K562 (cell line): ENCODE measurements at places on chromosomes 4 and X. TPM values are rescaled to one million over a fixed set of nuclear protein-coding genes. Genes with fewer than 3 reads are reported as not detected.
A peak's percentile ranks its signal among the peaks of the same experiment; 100 is the strongest.

GRCh38 chrX:138986866-138987265, 275.3 kb upstream of the FGF13 start:
- no peak for DNase-seq

The NAA11 gene
- total RNA-seq = 23.1 and 24.4 TPM in 2 replicates

GRCh38 chr4:27398631-27399310, 538.1 kb downstream of the STIM2 start:
- DNase-seq = no peak

DNA sequence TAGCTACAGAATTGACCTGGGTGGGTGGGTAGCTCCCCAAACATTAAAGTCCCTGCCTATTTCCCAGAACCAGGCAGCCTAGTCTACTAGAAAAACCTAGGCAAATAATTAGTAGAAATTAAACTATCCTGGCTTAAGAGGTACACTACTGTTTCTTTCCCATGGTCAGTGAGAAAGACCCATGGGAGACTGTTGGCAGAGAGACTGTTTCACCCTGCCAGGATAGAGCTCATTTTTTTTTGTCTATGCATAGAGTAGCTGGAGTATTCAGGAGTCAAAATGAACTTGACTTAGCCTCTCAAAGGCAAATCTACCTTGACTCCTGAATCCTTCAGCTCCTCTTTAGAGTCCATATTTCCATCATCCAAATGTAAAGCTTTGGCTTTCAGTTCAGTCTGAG, 107.0 kb upstream of the AR start:
- DNase-seq = no peak

The CT45A3 gene
- 1.2 TPM in 1 of 2 replicates, not detected in the other for total RNA-seq

GRCh38 chr4:105061731-105062130, 84.9 kb upstream of the TET2 start:
- DNase-seq = no peak

The GPRASP1 gene
- 0.29 and 0.38 TPM in 2 replicates for total RNA-seq

DNA sequence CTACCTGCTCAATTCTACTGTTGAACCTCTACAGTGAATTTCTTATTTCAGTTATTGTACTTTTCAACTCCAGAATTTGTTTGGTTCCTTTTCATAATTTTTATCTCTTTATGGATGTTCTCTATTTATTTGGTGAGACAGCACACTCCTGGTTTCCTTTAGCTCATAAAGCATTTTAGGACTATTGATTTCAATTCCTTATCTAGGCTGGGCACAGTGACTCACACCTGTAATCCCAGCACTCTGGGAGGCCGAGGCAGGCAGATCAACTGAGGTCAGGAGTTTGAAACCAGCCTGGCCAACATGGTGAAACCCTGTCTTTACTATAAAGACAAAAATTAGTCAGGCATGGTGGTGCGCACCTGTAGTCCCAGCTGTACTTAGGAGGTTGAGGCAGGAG, 57.7 kb downstream of the THOC2 start:
- no peak for DNase-seq

- peak; percentile 54 for DNase-seq
Observed at GRCh38 chr4:56909086-56909894, 1.6 kb downstream of the REST start.

DNA sequence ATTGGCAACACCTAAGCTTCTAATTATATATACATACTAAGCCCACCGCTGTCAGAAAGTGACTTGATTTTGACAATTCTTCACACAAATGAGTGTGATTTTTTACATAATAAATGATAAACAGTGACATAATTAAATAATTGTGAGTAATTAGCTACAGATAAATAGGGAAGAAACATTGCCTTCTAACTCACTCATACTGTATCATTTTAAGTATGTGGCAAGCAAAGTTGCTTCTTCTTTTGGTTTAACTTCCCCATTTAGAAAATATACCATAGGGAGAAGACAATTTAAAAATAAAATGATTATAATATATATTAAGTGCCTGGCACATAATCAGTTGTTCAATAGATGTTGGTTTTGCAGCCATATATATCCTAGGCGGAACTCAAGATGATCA, 644.2 kb downstream of the FSTL5 start:
- no peak for DNase-seq

DNA sequence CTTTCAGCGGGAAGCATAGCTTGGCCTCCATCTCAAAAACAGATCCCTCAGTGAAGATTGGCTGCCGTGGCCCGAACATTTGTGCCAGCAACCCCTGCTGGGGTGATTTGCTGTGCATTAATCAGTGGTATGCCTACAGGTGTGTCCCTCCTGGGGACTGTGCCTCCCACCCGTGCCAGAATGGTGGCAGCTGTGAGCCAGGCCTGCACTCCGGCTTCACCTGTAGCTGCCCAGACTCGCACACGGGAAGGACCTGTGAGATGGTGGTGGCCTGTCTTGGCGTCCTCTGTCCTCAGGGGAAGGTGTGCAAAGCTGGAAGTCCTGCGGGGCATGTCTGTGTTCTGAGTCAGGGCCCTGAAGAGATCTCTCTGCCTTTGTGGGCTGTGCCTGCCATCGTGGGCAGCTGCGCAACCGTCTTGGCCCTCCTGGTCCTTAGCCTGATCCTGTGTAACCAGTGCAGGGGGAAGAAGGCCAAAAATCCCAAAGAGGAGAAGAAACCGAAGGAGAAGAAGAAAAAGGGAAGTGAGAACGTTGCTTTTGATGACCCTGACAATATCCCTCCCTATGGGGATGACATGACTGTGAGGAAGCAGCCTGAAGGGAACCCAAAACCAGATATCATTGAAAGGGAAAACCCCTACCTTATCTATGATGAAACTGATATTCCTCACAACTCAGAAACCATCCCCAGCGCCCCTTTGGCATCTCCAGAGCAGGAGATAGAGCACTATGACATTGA, 175.4 kb downstream of the FAT4 start:
- DNase-seq = no peak

The PRRG3 gene
- not detected in 2 replicates for total RNA-seq

DNA sequence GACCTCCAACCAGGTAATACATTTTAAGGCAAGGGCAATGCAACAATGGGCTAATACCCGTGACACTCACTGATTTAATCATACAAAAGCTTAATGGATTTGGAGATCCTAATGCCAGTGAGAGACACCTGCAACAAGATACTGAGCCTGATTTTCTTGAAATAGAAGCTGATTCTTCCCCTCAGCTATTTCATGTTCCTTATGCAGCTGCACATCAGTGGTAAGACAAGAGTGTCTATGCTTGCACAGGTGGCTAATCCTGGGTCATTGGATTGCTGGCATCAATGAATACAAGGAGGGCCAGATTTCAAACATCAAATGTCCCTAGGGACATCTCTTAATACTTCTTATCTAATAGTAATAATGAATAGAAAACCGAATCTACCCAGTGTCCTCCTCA, 139.7 kb downstream of the PPARGC1A start:
- no peak for DNase-seq

- DNase-seq = no peak
Observed at GRCh38 chr4:102533904-102534303, 32.7 kb downstream of the NFKB1 start.

DNA sequence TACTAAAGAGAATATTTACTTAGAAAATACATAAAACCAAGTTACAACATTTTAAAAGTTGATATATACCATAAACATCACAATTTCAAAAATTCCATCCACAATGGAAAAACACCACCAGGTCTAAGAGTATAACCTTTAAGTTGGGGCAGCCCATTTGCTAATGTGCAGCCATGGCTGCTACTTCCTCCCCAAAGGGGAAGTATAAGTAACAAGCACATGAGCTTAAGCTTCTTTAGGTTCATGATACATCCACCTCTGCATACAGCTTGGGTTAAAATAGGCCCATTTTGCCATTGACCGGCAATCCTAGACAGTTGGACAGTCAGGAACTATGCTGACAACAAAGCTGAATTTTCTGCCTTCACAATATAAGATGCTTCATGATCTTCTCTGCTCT, 16.6 kb upstream of the GASK1B start:
- no peak for DNase-seq

DNA sequence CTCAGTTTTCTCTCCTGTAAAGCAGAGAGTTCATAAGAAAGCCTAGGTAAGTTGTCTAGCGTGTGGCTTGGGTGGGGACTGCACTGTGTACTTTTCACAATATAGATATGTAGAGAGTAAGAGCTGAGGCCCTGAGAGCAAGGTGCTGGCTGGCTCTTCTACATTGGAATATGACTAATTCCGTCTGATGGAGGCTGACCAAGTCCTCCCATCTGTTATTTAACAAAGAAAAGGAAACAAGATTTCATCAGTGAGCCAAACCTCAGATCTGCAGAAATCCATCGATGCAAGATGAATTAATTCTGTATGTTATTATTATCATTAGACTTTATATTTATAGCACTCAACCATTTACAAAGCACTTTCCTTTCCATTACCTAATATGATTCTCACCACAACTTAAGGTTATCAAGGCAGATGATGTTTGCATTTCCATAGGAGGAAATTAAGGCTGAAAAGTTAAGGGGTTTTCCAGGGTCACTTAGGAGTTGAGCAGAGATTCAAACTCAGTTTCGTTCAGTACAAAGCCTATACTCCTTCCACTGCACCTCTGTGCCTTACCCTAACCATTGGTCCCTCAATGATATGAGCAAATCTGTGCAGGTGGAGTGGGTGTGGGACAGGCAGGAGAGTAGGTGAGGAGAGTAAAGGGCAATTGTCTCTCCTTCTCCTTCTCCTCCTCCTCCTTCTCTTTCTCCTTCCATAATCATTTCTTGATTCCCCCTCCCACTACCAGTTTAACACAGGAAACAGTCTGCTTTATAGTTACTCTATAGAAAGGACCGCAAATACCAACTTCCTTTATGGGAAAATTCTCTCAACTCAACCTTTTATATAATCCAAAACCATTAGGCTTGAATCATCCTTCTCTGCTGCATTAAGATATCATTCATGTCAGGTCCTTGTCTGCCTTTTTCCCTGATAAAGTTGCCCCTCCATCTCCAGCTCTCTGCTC, 27.6 kb upstream of the SRD5A3 start:
- no peak for DNase-seq

The KLB gene
- total RNA-seq = 0.04 TPM in 1 of 2 replicates, not detected in the other

GRCh38 chr4:41197996-41198395, 16.3 kb downstream of the APBB2 start:
- no peak for DNase-seq

The MMRN1 gene
- total RNA-seq = 0.02 and 0.04 TPM in 2 replicates

The UGT2B11 gene
- not detected in 2 replicates for total RNA-seq

The STAP1 gene
- 1.2 and 1.3 TPM in 2 replicates for total RNA-seq

DNA sequence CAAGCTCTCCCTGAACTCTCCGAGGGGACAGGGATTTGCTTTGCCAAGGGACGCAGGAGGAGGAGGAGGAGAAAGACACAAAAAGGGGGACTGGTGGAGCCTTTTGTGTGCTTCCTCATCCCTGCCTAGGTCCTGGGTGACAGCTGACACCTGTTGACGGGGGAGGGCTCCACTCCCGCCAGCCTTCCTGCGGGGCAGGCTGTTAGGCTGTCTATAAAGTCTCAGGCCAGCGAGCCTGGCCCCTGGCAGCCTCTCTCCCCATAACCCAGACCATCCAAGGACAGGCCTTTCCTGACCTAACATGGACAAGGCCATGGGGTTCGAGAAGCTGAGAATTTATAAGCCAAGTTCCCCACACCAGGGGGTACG, 832 bp upstream of the EVC2 start:
- DNase-seq = no peak

DNA sequence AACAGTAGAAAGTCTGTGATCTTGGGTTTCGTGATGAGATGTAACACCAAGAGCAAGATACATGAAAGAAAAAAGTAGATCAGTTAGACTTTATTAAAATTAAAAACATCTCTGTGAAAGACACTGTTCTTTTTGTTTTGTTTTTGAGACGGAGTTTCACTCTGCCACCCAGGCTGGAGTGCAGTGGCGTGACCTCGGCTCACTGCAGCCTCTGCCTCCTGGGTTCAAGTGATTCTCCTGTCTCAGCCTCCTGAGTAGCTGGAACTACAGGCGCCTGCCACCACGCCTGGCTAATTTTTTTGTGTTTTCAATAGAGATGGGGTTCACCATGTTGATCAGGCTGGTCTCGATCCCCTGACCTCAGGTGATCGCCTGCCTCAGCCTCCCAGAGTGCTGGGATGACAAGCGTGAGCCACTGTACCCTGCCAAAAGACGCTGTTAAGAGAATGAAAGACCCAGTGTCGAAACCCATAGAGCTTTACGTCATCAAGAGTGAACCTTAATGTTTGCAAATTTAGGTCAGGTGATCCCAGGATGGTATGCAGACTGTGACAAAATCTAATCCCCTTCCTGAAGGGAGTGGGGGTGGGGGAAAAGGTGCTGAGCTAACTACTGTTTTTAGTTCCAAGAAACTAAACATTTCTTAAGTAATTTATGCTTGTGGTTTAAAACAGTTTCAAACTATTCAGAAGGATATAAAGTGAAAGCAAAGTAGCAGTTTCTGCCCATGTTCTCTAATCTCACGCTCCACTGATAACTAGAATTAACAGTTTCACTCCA, 8.0 kb downstream of the OFD1 start:
- no peak for DNase-seq
